ENCODE measurements at places on chromosomes 4 and X.

DNA sequence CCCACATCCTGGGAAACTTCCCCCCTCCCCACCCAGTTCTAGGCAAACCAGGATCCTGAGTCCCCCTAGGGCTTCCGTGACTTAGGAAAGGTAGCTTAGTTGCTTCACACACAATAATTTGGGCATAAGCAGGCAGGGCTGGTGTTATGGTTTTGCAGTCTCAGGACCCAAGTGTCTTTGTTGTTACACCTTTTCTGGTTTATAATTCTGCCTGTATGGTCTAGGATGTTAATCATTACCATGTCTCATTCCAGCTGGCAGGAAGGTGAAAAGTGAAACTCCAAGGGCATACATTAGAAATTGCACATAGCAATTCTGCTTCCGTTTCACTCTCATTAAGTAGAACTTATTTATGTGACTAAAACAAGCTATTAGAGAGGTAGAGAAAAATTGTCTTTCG, 16.8 kb downstream of the UGT8 start:
- DNase-seq = no peak

GRCh38 chrX:41303013-41303412, 30.9 kb upstream of the DDX3X start:
- no peak for DNase-seq

- DNase-seq = no peak
Measured at GRCh38 chr4:185640811-185641675, 105.7 kb upstream of the PDLIM3 start.

DNA sequence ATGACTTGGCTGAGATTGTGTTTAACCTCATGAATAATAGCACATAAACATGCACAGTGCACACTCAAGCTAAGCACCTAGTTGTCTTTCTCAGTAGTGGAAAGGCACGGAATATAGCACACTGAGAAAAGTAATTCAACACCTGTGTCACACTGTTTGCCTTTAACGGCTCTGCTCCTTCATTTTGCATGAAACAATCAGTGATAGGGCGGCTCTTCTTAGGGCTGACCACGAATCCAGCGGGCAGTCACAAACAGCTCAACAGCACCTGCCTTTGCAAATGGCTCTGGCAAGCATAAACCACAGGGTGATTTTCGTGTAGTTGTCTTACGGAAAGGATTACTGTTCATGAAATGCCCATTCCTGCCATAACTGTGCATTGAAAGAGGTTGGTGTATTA, 954.0 kb upstream of the TENM3 start:
- DNase-seq = no peak

DNA sequence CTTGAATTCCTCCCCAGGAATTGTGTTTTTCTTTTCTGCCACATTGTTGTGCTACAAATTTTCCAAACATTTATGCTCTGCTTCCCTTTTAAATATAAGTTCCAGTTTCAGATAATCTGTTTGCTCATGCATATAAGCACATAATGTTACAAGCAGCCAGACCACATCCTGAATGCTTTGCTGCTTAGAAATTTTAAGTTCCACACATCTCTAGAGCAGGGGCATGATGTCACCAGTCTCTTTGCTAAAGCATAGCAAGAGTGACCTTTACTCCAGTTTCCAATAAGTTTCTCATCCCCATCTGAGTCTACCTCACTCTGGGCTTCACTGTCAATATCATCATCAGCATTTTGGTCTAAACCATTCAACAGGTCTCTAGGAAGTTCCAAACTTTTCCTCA, 932.5 kb downstream of the SH3BGRL start:
- no peak for DNase-seq

DNA sequence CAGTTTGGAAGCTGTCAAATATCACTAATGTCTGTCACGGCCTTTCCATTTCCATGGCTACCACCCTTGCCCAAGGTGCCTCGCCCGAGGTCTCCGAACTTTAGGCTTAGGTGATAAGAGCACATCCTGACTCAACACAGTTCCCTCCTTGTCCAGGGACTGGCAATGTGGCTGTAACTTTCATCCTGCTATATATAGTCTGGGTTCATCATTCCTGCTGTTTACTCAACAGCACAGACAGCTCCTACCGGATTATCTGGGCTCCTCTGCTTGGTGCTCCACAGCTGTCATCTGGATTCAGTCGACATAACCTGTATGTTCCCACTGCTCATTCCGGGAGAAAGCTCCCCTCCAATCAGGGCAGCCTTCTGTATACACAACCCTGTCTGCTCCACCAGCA, 51.2 kb downstream of the GATB start:
- DNase-seq = no peak

DNA sequence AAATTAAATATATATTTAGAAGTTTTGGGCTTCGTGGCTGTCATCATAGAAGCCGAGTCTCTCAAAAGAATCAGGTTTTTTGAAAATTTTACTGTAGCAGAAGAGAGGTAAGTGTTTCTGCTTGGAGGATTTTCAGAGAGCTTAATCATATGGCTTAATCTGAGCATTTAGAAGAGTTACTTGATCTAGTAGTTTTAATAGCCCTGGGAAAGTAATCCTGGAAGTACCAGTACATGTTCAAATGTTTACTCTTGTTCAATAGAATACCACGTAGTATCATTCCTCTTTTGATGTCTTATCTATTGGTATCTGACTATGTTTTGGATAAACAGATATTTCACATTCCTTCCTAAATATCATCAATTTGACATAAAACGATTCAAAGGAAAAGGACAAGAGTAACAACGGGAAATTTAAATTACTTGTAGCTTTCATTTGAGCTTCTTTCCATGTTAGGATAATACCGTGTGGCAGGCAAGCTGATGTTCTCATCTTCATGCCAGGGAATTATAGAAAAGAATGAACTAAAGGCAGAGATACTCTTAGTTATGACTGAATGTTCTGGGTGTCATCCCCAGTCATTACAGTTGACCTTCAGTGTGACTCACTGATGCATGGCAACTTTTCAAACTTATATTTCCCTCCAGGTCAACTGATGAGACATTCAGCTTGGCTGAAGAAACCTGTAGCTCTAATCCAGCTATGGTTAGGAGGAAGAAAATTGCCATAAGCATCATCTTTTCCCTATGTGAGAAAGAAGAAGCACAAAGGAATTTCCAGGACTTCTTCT, 89.8 kb downstream of the FNIP2 start:
- no peak for DNase-seq

GRCh38 chr4:159269956-159270355, 167.1 kb downstream of the RAPGEF2 start:
- no peak for DNase-seq

DNA sequence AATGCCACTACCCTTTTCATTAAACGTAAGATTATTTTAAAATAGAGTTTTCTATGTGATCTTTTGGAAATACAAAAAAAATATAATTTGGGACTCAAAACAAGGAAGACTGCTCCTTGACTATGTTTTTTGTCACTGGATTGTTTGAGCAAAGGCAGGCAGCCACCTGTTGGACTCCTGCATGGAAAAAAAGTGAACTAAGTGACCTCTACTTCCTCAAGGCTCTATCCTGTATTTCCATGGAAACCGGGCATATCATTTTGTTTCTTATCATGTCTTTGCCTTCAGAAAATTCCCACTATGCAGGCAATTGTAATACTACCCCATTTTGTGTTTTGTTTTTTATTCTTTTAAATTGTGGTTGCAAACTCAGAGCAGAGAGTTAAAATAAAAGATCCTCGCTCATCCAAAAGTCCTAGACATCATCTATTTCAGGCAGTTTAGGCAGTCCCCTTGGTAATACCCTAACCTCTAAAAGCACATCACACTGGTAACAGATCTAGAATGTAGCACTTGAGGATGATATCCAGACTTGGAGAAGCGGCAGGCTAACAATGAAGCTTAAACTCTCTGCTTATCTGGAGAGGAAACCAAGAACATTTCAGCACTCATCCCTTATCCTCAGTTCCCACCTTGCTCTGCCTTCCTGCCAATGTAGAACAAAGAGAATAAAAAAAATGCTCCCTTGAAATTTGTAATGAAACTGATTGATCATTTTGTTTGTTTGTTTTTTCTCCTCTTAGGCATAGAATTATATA, 165.7 kb downstream of the BANK1 start:
- DNase-seq = no peak
